ENCODE measurements at places on chromosomes 1 and 21. TPM values are rescaled to one million over a fixed set of nuclear protein-coding genes. Genes with fewer than 3 reads are reported as not detected.

DNA sequence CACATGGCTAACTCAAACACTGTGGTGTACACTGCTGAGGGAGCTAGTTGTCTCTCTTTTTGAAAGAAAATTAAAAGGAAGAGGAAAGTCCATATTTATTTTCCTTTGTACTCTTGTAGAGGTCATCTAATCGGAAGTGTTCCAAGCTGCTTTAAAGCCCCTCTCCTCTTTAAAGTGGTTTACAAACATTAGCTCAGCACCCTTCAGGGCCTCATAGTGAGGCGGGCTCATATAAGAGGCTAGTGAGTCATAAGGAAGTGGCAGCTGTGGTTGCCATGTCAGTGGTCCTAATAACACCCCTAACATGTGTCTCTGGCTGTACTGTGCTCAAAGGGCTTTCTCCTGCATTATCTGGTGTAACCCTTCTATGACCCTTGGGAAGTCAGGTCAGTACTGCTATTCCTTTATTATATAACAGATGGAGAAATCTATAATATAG is 104.4 kb upstream of the SERBP1 start:
- H3K4me3 ChIP-seq = no peak overlapping the region
- no peaks in the 10 kb centered on the region for H3K36me3 ChIP-seq
- peaks cover 3% of the 10 kb centered on the region for H3K4me1 ChIP-seq
- no peak for DNase-seq
- H3K27ac ChIP-seq = no peak overlapping the region

DNA sequence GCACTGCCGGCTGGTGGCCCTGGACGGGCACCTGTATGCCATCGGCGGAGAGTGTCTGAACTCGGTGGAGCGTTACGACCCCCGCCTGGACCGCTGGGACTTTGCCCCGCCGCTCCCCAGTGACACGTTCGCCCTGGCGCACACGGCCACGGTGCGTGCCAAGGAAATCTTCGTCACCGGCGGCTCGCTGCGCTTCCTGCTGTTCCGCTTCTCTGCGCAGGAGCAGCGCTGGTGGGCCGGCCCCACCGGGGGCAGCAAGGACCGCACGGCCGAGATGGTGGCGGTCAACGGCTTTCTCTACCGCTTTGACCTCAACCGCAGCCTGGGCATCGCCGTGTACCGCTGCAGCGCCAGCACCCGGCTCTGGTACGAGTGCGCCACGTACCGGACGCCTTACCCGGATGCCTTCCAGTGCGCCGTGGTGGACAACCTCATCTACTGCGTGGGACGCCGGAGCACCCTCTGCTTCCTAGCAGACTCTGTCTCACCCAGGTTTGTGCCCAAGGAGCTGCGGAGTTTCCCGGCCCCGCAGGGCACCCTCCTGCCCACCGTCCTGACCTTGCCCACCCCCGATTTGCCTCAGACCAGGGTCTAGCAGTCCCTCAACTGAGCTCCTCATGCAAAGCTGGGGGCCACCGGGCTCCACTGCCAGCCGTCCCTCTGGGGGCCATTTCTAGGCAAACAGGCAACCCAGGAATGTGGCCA is 2.1 kb downstream of the KLHDC7A start:
- H3K36me3 ChIP-seq = no peaks in the 10 kb centered on the region
- no peak overlapping the region for H3K27ac ChIP-seq

DNA sequence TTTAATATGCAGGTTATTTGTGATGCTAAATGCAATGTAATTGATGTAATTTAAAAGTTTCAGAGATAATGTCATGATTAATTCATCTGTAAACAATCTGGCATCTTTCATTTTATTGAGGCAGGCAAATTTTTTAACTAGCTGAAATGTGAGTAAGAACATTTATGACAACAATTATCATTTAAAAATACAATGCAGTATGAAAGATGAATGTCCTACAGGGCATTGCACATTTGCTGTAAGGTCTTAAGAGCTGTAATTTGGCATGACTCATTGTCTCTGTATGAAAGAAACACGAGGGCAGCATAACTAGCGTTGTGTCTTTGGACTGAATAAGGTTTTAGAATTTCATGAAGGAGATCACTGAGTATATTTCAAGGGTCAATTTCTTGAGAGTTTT is 642.8 kb downstream of the PLA2G4A start:
- DNase-seq = no peak
- no peak overlapping the region for H3K4me3 ChIP-seq
- H3K4me1 ChIP-seq = no peaks in the 10 kb centered on the region
- H3K36me3 ChIP-seq = no peaks in the 10 kb centered on the region

The OR2T11 gene
- total RNA-seq = not detected

The ATF3 gene
- 160 TPM for total RNA-seq

- H3K36me3 ChIP-seq = no peaks in the 10 kb centered on the region
- no peaks in the 10 kb centered on the region for H3K27me3 ChIP-seq
- no peak overlapping the region for H3K27ac ChIP-seq
- no peak overlapping the region for H3K4me3 ChIP-seq
- DNase-seq = no peak
Observed at GRCh38 chr1:155305881-155306391, 2.7 kb upstream of the FDPS start.

Measured in thoracic aorta (tissue), 2 donors.